ENCODE measurements at places on chromosomes 4 and X. TPM values are rescaled to one million over a fixed set of nuclear protein-coding genes. Genes with fewer than 3 reads are reported as not detected.

DDX53 gene
- 1.7 TPM for total RNA-seq

- no peak for DNase-seq
Measured at GRCh38 chrX:141180851-141181250, 3.9 kb upstream of the LDOC1 start.

- no peak for DNase-seq
Measured at GRCh38 chr4:24140892-24141291, 251.0 kb upstream of the PPARGC1A start.

- no peak for DNase-seq
Measured at GRCh38 chr4:7147661-7148310, 44.6 kb upstream of the SORCS2 start.

DNA sequence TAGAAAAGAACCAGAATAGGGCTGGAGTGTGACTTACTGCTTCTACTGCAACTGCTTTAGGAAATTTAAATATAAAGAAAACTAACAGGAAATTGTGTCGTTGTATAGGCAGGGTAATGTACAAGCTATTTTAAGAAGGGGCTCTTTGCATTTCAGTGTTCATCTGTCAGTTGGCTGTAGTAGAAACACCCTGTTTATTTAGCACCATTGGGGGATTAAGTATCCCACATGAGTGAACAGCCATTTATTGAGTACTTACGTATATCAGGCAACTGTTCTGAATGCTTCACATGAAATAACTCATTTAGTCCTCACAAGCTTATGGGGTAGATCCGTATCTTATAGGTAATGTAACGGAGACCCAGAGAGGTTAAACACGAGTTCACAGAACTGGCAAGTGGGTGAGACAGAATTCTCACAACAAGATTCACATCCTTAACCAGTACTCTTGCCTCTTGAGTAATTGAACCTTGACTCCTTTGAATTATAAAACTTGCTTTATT lies 23.9 kb downstream of the STIM2 start:
- DNase-seq: no peak

GRCh38 chrX:25941559-25942250 lies 196.4 kb upstream of the MAGEB18 start:
- no peak for DNase-seq

USP26 gene
- total RNA-seq: not detected

DNA sequence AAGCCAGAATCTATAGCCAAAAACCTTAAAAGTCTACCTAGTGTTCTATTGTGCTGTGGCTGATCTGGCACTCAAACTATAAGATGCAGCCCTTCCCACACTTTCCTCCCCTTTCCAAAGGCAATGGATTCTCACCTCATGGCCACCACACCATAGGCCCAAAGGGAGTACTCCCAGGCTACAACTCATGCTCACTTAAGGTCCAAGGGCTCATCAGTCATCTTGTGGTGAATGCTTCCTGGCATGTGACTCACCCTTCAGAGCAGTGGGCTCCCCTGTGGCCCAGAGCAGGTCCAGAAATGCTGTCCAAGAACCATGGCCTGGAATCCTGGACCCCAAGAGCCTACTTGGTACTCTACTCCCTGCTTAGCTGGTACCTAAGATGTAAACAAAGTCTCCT lies 181.0 kb downstream of the CHRDL1 start:
- no peak for DNase-seq

GRCh38 chrX:13387666-13388494 lies 68.0 kb upstream of the ATXN3L start:
- peak; percentile 58 for DNase-seq

MND1 gene
- total RNA-seq: 20.3 TPM

KLF8 gene
- 0.51 TPM for total RNA-seq

DNA sequence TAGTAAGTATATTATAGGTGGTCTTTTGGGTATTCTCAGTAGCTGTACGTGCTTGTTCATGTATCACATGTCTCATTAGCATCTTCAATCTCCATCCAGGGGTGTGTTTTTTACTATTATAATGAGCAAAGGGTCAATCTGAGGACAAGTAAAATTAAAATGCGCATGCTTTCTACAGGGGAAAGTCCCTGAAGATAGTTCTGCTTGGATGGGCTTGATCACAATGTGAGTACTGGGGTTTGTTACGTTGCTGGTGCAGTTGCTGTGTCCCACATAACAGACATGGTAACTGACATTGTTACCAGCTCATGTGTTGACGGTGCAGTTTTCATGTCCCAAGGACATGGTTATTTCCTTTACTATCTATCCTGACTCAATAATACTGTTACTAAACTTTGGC lies 65.9 kb downstream of the UCHL1 start:
- no peak for DNase-seq

GRCh38 chrX:51148848-51149247 lies 183.8 kb upstream of the NUDT10 start:
- DNase-seq: peak; percentile 11

TCEAL2 gene
- total RNA-seq: 9.1 TPM

DNA sequence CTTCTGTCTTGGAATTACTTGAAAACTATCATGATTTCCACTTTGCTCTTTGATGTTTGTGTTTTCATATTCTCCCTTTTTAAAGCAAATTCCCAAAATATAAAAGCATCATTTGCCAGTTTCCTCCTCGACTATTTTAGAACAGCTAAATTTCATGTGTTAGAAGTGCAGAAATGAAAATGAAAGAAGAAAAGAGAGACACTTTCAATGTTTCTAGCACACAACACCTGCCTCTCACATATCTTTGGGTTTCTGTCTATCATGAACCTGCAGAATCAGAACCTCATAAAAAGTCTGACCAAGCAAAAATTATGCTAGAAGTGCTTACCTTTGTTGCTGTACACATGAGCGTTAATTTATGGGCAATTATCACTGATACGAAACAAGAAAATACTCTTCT lies 1.9 kb upstream of the NEUROG2 start:
- DNase-seq: no peak

NUDT10 gene
- total RNA-seq: 14.7 TPM

GRCh38 chr4:108036213-108036612 lies 46.5 kb downstream of the HADH start:
- no peak for DNase-seq

DNA sequence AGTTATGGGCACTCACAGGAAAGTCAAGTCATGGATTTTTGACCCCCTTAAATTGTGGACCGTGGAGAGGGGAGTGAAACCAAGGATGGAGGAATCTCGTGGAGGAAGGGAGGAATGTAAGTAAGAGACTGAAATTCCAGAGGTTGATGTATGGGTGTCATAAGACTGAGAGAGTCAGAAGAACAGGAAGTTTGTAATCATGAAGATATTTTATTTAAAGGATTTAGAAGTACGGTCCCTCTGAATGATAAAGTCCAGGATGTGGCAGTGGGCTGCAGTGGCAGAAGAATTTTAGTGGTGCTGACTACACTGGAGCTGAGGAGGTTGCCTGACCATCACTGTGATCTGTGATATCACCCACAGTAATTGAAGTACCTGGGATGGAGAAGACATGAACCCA lies 57.8 kb downstream of the DCLK2 start:
- no peak for DNase-seq

- DNase-seq: no peak
Measured at GRCh38 chrX:72208126-72208800, 26.7 kb downstream of the PIN4 start.

DNA sequence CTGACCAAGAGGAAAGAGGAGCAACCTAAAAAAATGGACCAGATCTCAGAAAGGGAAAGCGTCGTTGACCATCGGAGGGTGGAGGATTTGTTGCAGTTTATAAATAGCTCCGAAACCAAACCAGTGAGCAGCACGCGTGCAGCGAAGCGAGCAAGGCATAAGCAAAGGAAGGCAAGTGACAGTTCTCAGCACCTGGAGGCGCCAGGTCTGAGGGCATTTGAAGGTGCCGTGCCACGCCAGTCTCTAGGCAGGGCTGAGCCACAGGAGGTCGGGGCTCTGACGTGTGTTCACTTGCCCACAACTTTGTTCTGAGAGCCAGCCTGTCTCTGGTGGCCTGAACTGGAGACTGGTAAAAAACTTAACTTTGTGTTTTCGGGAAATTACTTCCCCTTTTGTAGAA lies 59.7 kb downstream of the TNIP2 start:
- no peak for DNase-seq

DNA sequence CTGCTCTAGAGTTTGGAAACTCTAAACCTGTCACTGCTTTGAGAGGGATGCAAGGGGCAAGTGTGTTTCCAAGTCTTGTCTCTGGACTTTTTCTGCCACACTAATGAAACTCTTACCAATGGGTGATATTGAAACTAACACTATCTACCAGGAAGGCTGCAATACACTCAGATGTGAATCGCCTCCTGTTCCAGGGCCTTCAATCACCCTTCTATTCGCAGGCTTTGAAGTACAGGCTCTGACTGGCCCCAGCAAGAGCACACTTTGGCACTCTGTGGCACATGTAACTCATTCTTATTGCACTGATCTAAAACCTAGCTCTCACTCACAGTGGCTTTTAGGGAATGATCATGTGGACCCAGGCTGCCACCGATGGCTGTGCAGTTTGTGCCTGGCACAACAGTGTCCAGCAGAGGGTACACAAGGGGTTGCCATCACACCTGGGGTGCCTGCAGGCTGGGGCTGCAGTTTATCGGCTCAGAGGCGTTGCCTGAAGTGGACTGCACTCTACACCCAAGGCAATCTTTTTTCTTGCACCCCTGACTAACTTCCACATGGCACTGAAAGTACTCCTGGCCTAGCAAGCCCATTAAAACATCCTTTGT lies 210.8 kb downstream of the MGST2 start:
- no peak for DNase-seq

DNA sequence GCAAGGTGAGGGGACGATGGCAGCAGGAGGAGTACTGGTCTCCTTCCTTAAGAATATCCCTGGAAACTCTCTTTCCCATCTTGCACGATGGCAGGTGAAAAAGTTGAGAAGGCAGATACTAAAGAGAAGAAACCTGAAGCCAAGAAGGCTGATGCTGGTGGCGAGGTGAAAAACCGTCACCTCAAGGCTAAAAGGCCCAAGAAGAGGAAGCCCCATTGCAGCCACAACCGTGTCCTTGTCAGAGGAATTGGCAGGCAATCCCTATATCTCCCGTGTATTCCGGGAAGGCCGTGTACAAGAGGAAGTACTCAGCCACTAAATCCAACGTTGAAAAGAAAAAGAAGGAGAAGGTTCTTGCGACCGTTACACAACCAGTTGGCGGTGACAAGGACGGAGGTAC lies 40.0 kb downstream of the CRLF2 start:
- no peak for DNase-seq

HSFX3 gene
- total RNA-seq: not detected

GRCh38 chr4:7052923-7053715 lies 9.9 kb downstream of the TADA2B start:
- no peak for DNase-seq

- no peak for DNase-seq
Measured at GRCh38 chr4:16692046-16692445, 206.4 kb downstream of the LDB2 start.

DNA sequence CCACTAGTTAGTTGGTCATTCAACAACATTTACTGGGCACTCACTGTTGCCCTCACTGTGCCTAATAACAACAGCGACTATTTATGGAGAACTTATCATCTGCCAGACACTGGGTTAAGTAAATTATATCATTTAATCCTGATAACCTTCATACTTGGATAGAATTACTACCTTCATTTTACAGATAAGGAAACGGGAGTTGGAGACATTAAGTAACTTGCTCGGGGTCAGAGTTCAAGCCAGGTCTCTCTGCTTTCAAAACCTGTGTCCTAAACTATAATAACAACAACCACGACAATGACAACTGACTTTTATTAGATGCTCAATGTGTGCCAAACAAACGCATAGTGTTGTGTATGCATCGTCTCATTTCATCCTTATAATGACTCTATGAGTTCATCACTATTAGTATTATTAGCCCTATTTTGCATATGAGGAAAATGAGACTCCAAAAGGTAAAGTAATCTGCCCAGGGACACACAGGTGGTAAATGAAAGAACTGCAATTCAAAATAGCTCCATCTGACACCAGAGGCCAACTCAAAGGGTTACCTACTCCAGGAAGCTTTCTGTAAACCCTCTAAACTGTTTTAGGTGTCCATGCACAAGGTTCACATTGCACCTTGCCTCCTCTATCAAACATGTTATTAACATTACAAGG lies 98.4 kb upstream of the ACSL4 start:
- no peak for DNase-seq

- peak; percentile 37 for DNase-seq
Measured at GRCh38 chr4:80393246-80393969, 57.9 kb downstream of the CFAP299 start.

GSX2 gene
- not detected for total RNA-seq

DNA sequence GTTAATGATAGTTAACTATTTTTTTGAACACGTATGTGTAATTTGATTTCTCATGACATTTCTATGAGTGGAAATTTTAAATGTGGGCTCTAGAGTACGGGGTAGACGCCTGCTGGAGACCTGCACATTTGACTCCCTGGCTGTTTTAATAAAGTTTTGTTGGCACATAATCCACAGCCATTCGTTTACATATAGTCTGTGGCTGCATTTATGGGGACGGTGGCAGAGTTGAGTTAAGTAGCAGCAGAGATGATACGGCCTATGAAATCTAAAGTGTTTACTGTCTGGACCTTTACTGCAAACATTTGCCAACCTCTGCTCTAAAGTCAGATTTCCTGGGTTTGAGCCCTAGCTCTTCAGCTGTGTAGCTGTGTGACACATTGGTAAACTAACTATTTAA lies 118.8 kb downstream of the CHRNA9 start:
- DNase-seq: no peak

GRCh38 chr4:61785761-61786160 lies 585.6 kb downstream of the ADGRL3 start:
- DNase-seq: no peak

TRIML2 gene
- 0.23 TPM for total RNA-seq

GRCh38 chrX:7261672-7262332 lies 113.8 kb upstream of the PUDP start:
- DNase-seq: no peak

DNA sequence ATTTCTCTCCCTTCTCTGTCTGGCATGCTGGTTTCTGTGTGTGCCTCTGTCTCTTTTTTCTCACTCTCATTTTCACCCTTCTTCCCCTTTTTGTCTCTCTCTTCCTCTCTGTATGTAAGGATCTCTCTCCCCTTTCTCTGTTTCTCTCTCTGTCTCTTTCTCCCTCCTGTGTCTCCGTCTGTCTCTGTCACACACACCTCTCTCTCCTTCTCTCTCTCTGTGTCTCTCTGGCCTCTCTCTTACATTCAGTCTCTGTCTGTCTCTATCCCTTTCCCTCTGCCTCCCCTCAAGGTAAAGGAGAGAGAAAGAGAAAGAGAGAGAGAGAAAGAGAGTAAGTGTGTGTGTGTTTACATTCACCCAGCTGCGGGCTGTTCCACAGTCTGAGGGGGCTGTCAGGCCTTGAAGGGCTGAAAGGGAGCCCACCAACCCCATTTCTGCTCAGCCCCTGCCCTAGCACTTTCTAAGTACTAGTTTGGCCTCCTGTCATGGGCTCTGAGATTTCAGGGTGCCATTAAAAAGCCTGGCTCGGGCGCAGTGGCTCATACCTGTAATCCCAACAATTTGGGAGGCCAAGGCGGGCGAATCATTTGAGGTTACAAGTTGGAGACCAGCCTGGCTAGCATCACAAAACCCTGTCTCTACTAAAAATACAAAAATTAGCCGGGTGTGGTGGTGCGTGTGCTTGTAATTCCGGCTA lies 9.6 kb upstream of the TSPYL2 start:
- no peak for DNase-seq

GCNA gene
- total RNA-seq: 0.29 TPM

Data from Daoy (cell line).